ENCODE measurements at places on chromosomes 7 and 10. TPM values are rescaled to one million over a fixed set of nuclear protein-coding genes. Genes with fewer than 3 reads are reported as not detected.

GRCh38 chr7:133477791-133478190, 224.9 kb downstream of the EXOC4 start:
- H3K4me3 ChIP-seq = no peak overlapping the region
- H3K27ac ChIP-seq = no peak overlapping the region
- H3K27me3 ChIP-seq = no peaks in the 10 kb centered on the region

- no peaks in the 10 kb centered on the region for H3K27me3 ChIP-seq
- no peaks in the 10 kb centered on the region for H3K36me3 ChIP-seq
- no peak overlapping the region for H3K27ac ChIP-seq
- no peaks in the 10 kb centered on the region for H3K4me1 ChIP-seq
- H3K4me3 ChIP-seq = no peak overlapping the region
Measured at GRCh38 chr10:2296179-2296891, 559.0 kb upstream of the ADARB2 start.

DNA sequence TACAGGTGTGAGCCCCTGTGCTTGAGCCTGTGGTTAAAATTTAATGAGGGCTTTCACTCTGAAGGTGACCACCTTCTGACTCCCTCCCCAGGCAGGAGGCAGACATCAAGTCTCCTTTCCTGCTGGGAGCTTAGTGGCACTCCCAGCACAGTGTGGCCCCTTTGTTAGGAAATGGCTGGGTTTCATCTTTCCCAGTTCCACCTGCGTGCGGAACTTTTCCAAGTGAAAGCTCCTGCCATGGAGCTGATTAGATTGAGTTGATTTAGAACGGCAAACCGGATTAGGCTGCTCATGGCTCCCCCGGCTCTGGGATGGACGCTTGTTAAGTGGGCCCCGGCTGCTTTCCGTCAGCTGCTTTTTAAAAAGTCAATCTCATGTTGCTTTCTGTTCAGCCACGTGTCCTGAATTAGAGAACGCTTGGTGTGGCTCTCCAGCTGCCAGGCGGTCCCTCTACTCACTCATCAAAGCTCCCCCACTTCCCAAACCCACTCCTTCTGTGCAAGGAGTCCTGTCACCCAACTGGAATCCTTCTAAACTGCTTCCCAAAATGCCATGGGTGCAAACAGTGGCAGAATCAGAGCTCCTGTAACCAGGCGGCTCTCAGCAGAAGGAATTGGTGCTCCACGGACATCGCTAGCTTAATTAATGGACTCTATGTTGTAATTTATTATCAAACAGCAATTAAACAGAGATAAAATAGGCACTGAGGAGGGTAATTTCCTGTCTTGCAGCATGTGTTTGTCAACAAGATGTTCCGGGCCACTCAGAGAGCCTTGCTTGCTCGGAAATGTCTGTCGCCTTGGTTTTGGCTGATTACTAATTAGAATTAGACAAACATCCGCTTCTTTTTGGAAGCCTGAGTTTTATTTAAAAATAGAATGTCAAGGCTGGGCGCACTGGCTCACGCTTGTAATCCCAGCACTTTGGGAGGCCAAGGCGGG, 551.2 kb downstream of the GALNT17 start:
- H3K4me1 ChIP-seq = no peaks in the 10 kb centered on the region
- H3K27me3 ChIP-seq = no peaks in the 10 kb centered on the region
- H3K4me3 ChIP-seq = no peak overlapping the region

DNA sequence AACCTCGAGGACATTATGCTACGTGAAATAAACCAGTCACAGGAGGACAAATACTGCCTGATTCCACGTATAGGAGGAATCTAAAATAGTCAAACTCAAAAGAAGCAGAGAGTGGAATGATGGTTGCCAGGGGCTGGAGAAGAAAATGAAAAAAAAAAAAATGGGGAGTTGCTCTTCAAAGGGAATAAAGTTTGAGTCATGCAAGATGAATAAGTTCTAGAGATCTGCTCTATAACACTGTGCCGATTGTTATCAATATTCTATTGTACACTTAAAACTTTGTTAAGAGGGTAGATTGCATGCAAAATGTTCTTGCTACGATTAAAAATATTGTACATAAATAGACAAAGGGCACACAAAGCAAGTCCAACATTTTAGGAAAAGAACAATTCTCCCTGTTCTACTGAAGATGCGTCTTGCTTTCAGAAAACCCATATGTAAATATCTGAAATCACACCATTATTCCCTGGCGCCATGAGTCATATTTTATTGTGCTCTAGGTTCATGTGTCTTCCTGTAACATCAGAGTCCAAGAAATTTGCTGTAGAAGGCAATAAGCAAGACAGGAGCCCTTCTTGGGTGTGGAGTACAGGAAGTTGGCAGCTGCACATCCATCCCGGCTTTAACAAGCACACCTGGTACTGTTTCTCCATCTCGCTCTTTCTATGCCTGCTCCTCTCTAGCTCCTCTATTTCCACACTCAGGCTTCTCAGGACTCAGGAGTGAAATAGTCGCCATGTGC, 145.9 kb downstream of the GFRA1 start:
- H3K4me3 ChIP-seq = no peak overlapping the region
- H3K27me3 ChIP-seq = no peaks in the 10 kb centered on the region
- no peak for DNase-seq
- no peaks in the 10 kb centered on the region for H3K4me1 ChIP-seq
- H3K36me3 ChIP-seq = no peaks in the 10 kb centered on the region

DNA sequence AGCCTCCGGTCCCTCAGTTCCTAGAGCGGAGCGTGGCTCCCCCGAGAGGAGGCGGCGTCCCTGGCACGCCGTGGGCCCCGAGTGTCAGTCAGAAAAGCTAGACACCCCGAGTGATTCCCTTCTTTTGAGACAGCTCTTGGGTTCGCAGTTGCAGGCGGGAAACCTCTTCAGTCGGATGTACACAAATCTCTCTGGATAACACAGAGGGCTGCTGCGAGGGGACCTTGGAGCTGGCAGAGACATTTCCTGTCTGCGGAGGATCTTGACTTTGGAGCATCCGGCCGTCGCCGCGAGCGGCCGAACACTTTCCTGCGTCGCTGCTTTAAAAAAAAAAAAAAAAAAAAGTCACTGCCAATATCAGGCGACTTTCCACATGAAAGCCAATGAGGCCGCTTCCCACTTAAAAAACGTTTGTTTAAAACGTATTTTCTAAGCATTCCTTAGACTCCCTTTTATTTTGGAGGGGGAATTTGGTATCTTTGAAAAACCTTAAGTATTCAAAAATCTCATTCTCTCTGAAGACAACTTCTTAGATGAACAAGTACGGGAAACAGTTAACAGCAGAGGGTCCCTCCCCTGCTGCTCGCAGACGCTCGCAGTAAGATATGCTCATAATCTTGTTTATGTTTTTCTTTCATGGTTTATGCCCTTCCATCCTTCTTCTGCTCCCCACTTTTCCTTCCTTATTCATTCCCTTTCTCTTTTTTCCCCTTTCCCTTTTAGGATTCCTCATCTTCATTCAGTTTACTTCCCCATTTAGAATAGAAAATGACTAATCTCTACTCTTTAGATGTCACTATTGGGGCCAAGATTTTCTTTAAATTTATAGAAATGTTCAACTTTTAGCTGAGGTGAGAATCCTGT, 10.0 kb downstream of the HHEX start:
- H3K36me3 ChIP-seq = no peaks in the 10 kb centered on the region
- H3K4me1 ChIP-seq = peaks cover 10% of the 10 kb centered on the region
- peak; percentile 37 for DNase-seq
- peak overlapping the region; percentile 24 for H3K4me3 ChIP-seq
- H3K27ac ChIP-seq = no peak overlapping the region
- H3K27me3 ChIP-seq = peaks cover 53% of the 10 kb centered on the region

DNA sequence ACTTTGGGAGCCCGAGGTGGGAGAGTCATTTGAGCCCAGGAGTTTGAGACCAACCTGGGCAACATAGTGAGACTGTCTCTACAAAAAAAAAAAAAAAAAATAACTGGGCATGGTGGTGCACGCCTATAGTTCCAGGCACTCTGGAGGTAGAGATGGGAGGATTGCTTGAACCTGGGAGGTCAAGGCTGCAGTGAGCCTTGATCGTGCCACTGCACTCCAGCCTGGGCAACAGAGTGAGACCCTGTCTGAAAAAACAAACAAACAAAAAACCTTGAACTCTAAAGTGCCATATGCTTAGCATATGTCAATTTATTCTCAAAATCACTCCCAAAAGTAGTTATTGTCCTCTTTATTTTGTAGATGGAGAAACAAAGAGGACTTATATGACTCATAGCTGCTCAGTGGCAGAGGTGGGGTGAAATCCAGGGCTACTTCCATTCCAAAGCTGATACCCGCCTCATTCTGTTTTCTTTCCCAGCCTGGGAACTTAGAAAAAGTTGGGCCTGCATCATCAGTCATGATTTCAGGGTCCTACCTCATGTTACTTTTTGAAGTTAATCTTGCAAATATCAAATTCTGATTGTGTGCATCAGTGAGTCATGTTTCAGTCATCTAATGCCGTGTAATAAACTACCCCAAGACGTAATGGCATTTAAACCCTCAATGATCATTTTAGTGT, 13.3 kb downstream of the DHTKD1 start:
- no peak overlapping the region for H3K27ac ChIP-seq
- H3K36me3 ChIP-seq = no peaks in the 10 kb centered on the region
- H3K4me3 ChIP-seq = no peak overlapping the region

DNA sequence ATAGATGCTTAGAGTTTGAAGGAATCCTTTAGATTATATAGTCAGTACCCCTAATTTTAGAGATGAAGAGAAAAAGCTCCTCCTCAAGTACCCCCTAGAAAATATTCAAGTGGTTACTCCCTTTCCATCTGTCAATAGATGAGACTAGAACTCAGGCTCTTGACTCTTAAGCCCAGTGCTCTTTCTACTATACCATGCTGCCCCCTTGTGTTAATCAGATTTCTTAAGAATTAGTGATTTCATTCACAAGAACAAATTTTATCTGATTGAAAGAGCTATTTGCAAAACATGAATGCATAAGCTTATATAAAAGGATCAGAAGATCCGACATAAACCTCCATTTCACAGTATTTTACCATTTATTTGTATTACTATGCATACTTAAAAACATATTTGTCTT, 179.3 kb downstream of the TFEC start:
- H3K4me3 ChIP-seq = no peak overlapping the region
- H3K27me3 ChIP-seq = no peaks in the 10 kb centered on the region
- H3K27ac ChIP-seq = no peak overlapping the region

DNA sequence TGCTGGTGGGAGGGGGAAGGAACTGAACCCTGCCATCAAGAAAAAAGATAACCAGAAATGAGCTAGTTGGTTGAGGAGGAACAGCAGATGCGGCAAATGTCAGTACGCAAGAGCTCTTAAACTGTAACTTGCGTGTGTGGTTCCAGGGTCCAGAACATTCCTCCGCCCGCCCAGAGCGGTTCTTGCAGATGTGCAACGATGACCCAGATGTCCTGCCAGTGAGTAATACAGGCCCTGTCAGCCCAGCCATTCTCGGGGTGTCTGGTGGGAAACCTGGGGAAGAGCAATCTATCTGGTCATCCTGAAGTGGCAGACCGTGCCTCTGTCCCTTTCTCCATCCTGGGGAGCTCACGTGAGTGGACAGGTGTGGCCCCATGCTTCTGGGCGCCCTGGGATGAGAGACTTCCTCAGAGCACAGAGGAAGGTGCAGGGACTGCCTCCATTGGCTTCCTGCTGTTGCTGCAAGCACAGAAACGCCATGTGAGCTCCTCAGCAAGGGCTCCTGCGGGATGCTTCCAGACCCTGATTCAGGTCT, 50.5 kb upstream of the ZMIZ2 start:
- H3K36me3 ChIP-seq = no peaks in the 10 kb centered on the region
- H3K27ac ChIP-seq = no peak overlapping the region

GRCh38 chr10:69497231-69497561, 45.9 kb downstream of the TSPAN15 start:
- H3K27me3 ChIP-seq = no peaks in the 10 kb centered on the region
- no peaks in the 10 kb centered on the region for H3K36me3 ChIP-seq
- no peak overlapping the region for H3K27ac ChIP-seq

The NPSR1 gene
- not detected for polyA plus RNA-seq

The MBL2 gene
- polyA plus RNA-seq = 0.21 TPM

The CYP26C1 gene
- polyA plus RNA-seq = 0.06 TPM

The H2BK1 gene
- polyA plus RNA-seq = not detected
